SK-N-MC (cell line): ENCODE measurements at places on chromosomes 5 and 9.

GRCh38 chr5:73922224-73922623 is 296.2 kb downstream of the ARHGEF28 start:
- no peak for DNase-seq

DNA sequence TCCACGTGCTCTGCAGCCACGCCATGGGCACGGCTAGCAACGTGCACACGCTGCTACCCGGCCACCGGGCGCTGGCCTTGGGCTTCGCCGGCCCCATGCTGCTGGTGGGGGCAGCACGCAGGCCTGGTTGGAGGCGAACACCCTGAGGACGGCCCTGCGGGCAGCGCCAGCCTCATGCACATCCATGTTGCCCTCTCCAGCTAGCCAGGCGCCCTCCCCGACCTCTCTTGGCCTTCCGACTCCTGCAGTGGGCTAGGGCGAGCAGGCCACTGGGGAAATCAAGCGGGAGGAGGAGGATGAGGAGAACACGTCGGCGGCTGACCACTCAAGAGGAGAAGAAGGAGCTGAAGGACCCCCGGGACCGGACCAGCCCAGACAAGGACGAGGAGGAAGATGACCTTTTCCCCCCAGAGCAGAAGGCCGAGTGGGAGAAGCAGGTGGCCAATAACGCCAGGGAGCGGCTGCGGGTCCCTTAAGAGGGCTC is 73.3 kb downstream of the INSL6 start:
- no peak for DNase-seq

DNA sequence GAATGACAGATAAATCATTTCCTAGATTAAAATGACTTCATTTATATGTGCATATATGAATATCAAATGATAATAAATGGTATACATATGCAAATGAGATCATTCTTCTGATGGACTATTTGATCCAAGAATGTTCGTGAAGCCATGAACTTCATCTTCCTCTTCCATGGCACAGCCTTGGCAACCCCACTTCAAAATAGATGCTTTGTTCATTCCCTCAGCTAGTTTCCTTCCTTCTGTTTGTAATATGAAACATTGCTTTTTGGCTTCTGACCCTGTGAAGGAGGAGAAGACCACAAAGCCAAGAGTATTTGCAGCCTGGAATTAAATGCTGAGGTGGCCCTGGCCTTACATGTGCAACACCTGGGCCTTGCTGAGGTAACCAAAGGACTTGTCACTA is 106.8 kb upstream of the LIFR start:
- DNase-seq = no peak

DNA sequence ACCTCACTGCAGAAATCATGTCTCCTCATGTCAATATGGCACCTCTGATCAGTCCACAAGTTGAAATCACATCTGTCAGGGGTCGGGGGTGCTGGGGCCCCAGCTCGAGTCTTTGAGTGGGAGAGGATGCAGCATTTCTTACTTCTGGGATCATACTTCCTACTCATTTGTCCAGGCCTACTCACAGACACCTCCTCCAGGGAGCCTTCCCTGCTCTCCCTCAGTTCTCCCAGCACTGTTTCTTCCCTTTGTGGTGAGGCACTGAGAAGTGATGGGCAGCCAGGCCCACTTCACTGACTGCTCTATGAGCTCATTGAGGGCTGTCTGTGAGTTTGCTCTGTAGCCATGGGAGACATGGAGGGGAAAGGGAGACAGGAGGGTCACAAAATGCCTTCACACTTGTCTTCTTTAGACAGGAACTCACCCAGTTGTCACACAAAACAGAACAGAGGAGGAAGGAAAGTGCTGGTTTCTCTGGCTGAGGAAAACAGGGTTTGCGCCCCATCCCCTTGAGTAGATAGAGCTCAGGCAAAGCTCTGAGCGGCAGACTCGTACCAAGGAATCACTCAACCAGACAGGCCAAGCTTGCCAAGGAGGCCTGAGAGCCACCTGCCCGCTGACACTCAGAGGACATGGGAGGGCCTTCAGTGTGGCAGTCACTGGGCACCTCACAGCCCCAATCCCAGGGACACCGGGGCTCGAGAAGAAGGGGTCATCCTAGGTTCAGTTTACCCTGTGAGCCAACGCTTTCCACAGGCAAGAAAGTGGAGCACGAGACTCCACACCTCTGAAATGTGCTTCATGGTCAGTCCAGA is 152.9 kb downstream of the GABBR2 start:
- DNase-seq = no peak

DNA sequence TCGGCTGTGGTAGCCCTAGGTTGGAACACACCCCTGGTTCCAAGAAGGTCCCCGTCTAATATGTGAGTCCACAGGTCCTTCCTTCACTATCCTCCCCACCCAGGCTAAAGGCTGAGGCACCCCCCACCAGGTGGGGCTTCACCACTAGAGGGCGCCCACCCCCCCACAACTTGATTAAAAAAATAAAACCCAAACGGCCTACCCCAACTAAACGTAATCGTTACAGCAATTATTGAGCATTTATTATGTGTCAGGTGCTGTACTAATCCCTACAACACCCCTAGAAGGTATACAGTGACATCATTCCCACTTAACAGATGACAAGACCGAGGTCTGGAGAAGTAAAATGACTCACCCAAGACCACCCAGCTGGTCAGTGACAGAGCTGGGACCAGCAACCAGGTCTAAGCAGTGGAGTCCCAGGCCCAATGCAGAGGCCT is 65.0 kb downstream of the FGF18 start:
- DNase-seq = no peak
